SK-N-MC (cell line): ENCODE measurements at places on chromosomes 4 and X.

DNA sequence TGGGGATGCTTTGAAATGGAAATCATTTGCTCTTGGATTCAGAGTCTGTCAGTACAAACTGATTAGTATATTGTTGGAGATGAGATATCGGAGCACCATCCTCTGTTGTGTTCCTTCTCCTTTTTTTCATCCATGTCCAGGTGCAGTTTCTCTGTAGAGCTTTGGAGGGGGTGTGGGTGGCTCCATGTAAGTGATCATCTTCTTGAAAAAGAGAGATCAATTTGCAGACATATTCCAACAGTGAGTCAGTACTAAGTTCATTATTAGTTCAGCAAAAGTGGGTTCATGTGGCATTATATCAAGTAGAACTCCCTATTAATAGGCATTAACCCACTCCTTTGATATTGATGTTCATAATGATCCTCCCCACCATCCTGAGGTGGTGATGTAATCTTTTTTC lies 18.9 kb downstream of the FRAS1 start:
- no peak for DNase-seq

GRCh38 chr4:151931563-151931962 lies 170.8 kb upstream of the GATB start:
- no peak for DNase-seq

DNA sequence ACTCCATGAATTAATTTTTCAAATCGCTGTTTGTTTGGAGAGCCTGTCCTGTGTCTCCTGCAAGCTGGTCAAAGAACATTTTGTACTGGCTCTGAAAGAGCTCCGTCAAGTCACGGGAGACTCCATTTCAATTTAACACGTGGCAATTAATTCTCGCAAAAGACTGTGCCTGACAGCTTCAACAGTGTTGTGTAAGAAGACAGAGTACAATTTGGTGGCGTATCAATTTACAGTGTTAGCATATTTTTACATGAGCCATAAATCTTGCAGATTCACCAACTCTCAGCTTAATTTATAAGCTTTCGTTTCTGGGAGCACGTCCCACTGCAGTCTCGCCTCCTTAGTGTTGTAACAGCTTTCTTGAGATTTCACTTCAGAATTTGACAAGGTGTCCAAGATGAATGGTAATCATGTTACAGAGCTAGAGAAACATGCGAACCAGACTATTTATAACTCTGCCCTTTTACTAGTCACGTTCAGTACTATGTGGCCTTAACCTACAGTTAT lies 70.8 kb downstream of the RWDD4 start:
- peak; percentile 62 for DNase-seq

- DNase-seq = no peak
Measured at GRCh38 chrX:105273326-105273725, 52.8 kb upstream of the TEX13A start.

GRCh38 chr4:123415977-123416376 lies 19.4 kb downstream of the SPRY1 start:
- DNase-seq = no peak

- no peak for DNase-seq
Measured at GRCh38 chr4:64272432-64272831, 136.8 kb downstream of the TECRL start.

GRCh38 chrX:124725502-124725901 lies 379.1 kb downstream of the SH2D1A start:
- DNase-seq = no peak

DNA sequence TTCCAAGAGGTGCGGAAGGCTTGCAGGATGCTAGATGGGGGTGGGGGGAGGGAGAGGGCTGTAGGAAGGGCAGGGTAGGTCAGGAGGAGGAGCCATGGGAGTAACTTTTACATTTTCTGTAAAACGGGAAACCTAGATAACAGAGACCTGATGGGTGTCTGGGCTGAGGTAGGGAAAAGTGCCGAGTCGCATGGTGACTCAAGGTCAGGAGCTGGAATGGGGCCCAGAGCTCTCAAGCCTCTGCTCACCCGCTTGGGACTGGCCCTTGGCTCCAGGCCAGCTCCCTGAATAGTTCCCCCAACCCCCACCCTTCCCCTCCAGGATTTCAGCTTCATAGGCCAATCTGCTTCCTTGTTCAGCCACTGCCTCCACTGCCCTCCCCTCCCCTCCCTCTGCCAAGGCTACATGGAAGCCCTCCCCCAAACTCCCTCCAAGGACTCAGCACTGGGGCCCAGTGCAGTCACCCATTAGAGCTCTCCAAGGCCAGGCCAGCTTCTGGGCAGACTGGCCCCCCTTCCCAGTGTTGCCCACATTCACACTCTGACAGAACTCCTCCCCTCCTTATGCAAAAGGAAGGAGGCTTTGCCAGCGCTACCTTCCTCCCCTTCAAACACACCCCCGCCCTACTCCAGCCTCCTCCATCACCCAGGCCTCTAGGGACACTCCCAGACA lies 43.6 kb downstream of the TSC22D3 start:
- DNase-seq = no peak

GRCh38 chrX:44428989-44429627 lies 85.6 kb upstream of the EFHC2 start:
- no peak for DNase-seq

GRCh38 chrX:34371754-34372153 lies 239.6 kb upstream of the FAM47A start:
- no peak for DNase-seq

DNA sequence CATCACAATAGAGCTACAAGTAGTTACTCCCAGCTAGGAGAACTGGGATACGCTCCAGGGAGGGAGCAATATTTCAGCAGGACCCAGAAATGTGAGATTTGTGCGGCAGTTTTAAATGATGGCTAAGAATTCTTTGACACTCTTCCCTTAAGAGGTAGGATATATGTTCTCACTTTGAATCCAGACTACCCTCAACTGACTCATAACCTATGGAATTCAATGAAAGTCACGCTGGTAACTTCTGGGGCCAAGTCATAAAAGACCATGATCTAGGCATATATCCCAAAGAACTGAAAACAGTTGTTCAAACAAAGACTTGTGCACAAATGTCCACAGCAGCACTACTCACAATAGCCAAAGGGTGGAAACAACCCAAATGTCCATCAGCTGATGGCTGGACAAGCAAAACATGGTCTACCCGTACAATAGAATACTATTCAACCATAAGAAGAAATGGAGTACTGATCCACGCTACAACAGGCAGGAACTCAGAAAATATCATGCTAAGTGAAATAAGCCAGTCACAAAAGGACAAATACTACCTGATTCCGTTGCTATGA lies 10.5 kb downstream of the CD99L2 start:
- DNase-seq = no peak

- DNase-seq = no peak
Measured at GRCh38 chrX:81168391-81168790, 33.3 kb downstream of the HMGN5 start.

- no peak for DNase-seq
Measured at GRCh38 chr4:55138367-55138766, 13.0 kb upstream of the KDR start.

- DNase-seq = no peak
Measured at GRCh38 chrX:108211301-108211700, 119.7 kb downstream of the ATG4A start.

DNA sequence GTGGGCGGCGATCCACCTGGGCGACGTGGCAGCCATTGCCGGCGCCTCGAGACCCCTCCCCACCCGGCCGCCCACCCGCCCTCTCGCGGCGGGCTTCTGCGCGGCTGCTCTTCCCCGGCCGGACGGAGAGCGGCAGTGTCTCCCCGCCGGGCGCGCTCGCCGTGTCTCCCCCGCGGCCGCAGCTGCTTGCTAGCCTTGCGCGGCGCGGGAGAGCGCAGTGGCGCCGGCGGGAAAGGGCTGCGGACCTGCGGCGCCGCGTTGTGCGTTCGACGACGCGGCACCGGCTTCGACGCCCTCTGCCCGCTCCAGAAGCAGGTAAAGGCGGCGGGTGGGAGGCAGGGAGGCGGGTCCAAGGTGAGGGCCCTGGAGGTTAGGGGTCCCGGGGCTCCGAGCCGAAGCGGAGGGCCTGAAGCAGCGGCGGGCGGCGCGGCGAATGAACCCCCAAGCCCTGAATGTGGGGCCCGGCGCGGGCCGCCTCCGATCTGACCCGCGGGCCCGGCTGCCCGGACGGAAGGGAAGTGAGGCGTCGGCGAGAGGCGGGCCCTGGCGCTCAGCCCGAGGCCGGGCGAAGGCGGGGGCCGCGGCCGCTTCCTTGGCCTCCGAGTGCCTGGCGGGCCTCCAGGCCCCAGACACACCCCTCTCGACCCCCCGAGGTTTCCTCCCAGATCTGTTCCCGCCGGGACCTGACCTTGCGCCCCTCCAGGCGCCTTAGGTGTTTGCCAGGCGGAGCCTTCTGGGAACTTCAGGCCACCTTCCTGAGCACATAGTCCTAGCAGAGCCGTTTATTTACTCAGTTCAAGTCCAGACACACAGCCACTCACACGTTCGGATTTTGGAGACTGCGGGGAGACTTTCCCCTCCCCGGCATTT lies at the start of gene N4BP2:
N4BP2 (plus strand) TSS at position 135 of the 870 bp plus-strand sequence. CDS start 40,491 bp downstream, outside the sequence.
- no peak for DNase-seq
